Activated naive CD4-positive, alpha-beta T cell treated with anti-CD3 and anti-CD28 coated beads, Interleukin-2, amount 50 U/mL, for 16 hours (primary cell): ENCODE measurements at places on chromosomes 6 and 20.

DNA sequence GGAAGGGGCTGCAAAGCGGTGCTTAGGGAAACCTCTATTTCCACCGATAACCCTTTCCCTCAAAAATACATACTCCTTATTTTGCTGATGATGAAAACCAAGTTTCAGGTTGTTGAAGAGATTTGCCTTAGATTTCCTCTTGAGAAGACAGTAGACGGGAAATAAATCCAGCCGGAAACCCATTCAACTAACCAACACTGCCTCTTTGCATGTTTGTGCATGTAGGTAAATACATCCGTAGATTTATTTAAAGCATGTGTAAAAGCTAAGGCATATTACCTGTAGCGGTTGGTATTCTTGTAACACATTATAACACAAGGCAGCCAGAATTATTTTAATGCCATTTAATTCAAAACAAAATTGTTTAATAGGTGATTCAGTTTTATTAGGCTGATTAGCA is 136.3 kb upstream of the SLC22A23 start:
- no peak for DNase-seq

- no peak for DNase-seq
Observed at GRCh38 chr6:46327779-46328178, 157.0 kb upstream of the ENPP5 start.

DNA sequence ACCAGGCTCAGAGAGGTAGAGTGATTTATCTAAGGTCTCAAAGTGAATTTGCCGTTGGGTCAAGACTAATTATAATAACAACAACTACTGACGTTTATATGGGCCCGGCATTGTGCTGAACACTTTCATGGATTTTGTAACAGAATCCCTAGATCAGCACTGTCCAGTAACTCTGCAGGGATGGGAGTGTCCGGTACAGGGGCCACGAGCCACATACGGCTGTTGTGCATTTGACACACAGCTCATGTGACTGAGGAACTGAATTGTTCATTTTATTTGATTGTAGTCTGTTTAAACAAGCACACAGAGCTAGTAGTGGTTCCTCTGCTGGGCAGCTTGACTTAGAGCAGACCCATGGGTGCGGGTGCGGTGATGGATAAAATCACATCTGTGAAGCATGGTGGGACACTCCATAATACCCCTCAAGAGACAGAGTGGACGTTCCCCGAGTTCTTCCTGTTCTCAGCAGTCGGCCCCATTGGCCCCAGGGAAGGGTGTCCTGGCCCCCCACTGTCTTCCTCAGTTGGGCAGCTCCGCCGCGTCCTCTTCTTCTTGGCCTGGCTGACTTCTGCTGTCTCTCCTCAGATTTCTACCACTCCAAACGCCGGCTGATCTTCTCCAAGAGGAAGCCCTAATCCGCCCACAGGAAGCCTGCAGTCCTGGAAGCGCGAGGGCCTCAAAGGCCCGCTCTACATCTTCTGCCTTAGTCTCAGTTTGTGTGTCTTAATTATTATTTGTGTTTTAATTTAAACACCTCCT is 6.8 kb downstream of the CDKN1A start:
- DNase-seq: no peak

DNA sequence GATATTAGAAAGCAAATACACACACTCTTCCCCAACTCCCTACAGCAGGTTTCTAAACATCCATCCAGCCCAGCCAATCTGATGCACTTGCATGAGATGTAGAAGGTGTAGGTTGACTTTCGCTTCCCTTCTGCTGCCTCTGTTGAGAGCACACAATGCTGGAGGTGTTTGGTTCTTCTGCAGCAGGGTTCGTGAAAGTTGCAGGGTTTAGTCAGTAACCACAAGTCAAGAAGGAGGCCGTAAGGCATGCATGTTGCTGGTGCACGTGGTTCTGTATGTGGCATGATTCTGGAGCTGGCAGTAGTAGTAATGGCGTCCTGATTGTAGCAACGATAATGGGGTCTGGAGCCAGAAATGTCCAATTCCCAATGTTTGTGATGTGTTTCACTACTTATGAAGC is 53.0 kb downstream of the DEK start:
- DNase-seq: no peak

DNA sequence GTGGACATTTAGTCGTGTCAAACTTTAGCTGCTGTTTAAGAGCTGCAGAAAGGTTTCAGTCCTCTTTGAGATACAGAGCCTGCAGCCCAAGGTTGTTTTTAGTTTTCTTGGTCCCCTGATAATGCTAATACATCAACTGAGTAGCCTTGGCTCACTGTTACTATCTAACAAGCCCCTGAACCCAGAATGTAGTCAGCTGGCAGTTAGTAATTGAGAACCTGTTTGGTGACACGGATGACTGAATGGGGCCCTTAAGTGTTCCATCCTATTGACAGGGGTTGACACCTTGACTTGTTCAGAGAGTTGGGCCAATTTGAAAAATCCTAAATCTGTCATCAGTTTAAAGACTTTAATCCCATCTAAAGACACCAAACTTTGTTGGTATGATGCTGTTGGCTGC is 2.8 kb downstream of the RTN4IP1 start:
- DNase-seq: no peak
